ENCODE measurements at places on chromosomes 5 and 9.

- DNase-seq, result no peak
Measured at GRCh38 chr5:151642472-151643140, 44.1 kb downstream of the SPARC start.

- DNase-seq, result peak; percentile 82
Measured at GRCh38 chr5:168651648-168652047, 72.5 kb upstream of the PANK3 start.

GRCh38 chr5:15522187-15522520, 22.2 kb downstream of the FBXL7 start:
- no peak for DNase-seq

- no peak for DNase-seq
Measured at GRCh38 chr5:71939452-71940230, 167.6 kb upstream of the MAP1B start.

- peak; percentile 5 for DNase-seq
Measured at GRCh38 chr9:16960084-16960483, 89.6 kb upstream of the BNC2 start.

- DNase-seq, result no peak
Measured at GRCh38 chr9:87587356-87587745, 89.7 kb downstream of the DAPK1 start.

- DNase-seq, result no peak
Measured at GRCh38 chr5:176609724-176610434, at the start of gene GPRIN1. Gene GPRIN1, minus strand, starts transcription at chr5:176610156. Its CDS starts 10,322 bp downstream, at chr5:176599834.

DNA sequence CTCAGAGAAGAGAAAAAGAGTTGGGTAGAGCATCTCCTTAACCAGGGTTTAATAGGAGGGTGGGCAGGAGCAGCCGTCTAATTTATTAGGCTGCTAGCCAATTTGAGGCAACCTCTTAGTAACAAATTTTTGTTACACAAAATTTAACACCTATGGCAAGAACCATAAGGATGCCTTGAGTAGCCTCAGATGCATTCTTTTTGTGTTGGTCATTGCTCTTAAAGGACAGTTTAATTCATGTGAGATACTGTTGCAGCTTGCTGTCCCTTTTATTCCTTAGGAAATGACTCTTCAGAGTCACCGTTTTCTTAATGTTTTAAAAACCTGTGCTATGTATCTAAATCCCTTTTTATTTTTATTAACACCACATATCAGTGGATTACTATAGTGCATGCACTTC, 255.1 kb downstream of the MAST4 start:
- no peak for DNase-seq

- DNase-seq, result peak; percentile 33
Measured at GRCh38 chr9:127931092-127931881, 710 bp upstream of the PIP5KL1 start.

GRCh38 chr5:91898019-91898418, 514.9 kb upstream of the ARRDC3 start:
- DNase-seq, result no peak

DNA sequence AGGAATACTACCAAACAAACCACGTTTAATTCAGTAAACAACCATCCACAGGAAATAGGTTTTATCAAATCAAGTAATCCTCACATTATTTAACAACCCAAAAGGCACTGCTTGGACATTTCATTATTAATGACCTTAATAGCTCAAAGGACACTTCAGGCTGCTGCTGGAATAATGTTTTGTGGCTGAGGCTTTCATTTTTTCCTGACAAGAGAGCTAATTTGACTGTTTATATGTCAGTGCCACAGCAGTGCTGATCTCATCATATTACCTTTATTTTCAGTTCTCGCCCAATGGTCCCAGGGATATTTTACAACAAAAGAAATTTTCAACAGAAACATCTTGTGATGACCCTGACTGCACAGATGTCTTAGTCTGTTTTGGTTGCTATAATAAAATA, 589.8 kb upstream of the GRAMD2B start:
- DNase-seq, result no peak

- no peak for DNase-seq
Measured at GRCh38 chr5:56818450-56819037, 3.2 kb downstream of the MAP3K1 start.

GRCh38 chr5:113612060-113612496, 98.6 kb downstream of the YTHDC2 start:
- no peak for DNase-seq

- no peak for DNase-seq
Measured at GRCh38 chr5:65948115-65948747, 21.9 kb downstream of the ERBIN start.

DNA sequence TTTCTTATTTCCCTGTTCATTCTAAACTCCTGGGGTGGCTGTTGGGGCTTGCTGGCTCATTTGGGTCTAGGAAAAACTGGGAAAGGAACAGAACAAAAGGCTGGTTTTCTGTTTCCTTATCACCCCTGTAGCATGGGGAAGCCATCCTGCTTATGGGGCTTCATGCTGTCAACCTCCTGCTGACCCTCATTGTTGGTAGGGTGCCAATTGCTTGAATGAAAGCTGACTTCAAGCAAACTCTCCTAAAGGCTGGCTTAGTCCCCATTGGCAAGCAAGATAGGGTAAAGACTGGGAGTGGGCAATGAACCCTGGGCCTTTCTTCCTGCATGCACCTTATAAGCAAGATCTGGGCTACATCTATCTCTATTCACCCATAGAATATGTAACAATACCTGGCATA, 511.6 kb downstream of the DMAC1 start:
- DNase-seq, result no peak

DNA sequence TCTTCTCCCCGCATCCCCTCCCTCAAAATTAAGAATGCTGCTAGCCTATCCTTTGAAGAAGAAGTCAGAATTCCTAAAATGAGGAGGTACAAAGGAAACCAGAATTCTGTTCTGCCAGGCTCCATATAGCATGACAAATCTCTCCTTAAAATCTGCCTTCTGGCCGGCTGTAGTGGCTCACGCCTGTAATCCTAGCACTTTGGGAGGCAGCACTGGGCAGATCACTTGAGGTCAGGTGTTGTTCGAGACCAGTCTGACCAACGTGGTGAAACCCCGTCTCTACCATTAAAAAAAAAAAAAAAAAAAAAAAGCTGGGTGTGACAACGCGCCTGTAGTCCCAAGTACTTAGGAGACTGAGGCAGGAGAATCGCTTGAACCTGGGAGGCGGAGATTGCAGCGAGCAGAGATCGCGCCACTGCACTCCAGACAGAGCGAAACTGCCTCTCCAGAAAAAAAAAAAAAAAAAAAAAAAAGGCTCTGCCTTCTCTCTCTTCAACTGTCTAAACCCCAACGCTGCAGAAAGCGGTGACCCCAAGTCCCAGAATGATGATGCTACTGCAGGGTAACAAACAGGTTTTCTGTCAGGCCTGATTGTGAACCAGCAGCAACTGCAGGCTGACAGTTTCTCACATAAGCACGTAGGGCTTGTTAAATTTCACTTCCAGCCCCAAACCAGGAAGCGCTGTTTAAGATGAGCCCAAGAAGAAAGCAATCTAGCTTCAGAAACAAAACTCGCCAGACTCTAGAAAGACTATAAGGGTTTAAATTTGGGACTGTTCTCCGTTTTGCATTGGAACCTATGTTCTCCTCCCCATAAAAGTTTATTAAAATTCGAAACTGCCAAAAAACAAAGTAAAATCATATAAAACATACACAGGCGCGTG, 963 bp upstream of the CAST start:
- DNase-seq, result no peak

GRCh38 chr5:96638561-96638960, 23.6 kb upstream of the CAST start:
- no peak for DNase-seq

- no peak for DNase-seq
Measured at GRCh38 chr9:133877327-133877726, 114.8 kb downstream of the VAV2 start.

- peak; percentile 100 for DNase-seq
Measured at GRCh38 chr9:36101916-36102741, 34.4 kb upstream of the GLIPR2 start.

- no peak for DNase-seq
Measured at GRCh38 chr5:165157219-165157618, 1651.8 kb downstream of the MAT2B start.

- no peak for DNase-seq
Measured at GRCh38 chr5:76388236-76388635, 14.8 kb upstream of the IQGAP2 start.

- DNase-seq, result no peak
Measured at GRCh38 chr9:133811471-133811870, 73.3 kb upstream of the SARDH start.

GRCh38 chr9:96457266-96457665, 7.3 kb downstream of the HABP4 start:
- DNase-seq, result no peak

- no peak for DNase-seq
Measured at GRCh38 chr5:142311725-142312124, 13.1 kb downstream of the SPRY4 start.

- no peak for DNase-seq
Measured at GRCh38 chr5:129003232-129003631, 37.9 kb downstream of the SLC27A6 start.

DNA sequence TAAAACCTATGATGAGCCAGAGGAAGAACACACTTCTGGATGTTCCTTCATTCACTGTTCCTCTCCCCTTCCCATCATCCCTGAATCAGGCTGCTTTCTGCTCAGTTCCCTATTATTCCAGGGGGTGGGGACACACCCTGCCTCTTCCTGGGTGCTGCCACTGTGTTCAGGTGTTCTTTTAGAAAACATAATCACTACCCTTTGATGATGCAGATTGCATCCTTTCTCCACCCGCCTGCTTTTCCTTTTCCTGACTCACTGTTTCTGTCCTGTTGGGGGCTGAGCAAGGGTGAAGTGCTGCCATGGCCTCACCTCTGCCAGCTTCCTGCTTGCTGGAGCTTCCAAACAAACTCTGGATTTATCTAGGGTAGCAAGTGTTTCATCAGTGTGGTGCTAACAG, 331.9 kb upstream of the GRIA1 start:
- no peak for DNase-seq

- no peak for DNase-seq
Measured at GRCh38 chr9:126986506-126986951, 71.9 kb downstream of the RALGPS1 start.

GRCh38 chr5:145027286-145027685, 807.9 kb downstream of the PRELID2 start:
- DNase-seq, result no peak

DNA sequence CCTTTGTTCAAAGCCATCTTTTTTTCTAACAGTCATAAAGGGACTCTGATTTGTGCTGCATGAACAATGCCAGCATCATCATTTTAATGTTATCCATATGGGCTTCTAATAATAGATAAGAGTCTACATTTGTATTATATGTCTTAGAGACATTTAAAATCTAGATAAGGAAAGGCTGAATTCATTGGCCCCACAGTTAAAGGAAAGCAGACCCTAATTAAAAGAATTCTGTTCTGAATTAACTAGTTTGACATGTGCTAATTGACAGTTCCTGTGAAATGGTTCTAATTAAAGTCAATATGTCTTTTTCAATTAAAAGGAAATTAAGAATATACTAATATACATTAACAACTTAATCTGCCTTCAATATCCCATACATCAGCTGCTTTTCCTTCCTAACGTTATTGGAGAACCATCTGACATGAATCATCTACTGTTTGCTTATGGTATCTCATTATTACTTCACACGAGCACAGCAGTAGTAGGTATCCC, 104.7 kb downstream of the NR2F1-AS1 start:
- DNase-seq, result no peak

DNA sequence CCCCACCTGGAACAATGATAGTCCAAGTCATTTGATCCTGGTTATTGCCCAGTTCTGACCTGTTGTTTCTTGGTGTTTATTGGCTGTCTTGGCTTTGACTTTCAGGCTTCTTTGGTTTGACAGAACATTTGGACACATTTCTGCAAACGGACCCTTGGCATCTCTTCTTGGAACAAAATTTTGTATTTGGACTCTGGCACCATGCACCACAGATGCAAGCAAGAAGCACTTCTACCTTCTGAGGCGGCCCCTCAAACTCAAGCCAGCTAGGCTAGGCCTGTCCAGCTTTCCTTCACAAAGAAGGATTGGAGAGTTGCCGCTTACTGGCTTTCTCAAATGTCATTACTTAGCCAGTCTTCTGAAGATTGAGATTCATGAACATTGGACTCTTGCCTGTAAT, 23.1 kb upstream of the FGF10 start:
- DNase-seq, result no peak

DNA sequence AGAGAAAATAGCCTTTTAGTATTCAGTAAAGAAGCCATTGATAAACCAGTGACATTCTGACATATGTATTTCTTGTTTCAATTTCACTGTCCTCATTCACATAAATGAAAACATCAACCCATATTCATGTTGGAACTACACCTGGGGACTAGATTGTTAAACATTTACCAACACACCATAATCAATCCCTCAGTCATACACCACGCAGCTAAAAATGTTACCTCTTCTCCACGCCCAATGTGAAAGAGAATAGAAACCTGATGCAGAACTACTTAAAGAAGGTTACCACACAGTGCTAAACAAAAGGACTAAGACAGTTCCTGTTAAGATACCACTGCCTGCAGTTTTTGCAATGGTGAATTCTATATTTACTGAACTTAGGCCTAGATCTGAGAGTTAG, 518.9 kb downstream of the PRELID2 start:
- no peak for DNase-seq

- no peak for DNase-seq
Measured at GRCh38 chr9:135023088-135023785, 64.2 kb upstream of the OLFM1 start.

GRCh38 chr9:93031629-93032430, 26.7 kb upstream of the SUSD3 start:
- DNase-seq, result no peak

GRCh38 chr5:140986117-140986521, 19.8 kb downstream of the PCDHAC2 start:
- no peak for DNase-seq

DNA sequence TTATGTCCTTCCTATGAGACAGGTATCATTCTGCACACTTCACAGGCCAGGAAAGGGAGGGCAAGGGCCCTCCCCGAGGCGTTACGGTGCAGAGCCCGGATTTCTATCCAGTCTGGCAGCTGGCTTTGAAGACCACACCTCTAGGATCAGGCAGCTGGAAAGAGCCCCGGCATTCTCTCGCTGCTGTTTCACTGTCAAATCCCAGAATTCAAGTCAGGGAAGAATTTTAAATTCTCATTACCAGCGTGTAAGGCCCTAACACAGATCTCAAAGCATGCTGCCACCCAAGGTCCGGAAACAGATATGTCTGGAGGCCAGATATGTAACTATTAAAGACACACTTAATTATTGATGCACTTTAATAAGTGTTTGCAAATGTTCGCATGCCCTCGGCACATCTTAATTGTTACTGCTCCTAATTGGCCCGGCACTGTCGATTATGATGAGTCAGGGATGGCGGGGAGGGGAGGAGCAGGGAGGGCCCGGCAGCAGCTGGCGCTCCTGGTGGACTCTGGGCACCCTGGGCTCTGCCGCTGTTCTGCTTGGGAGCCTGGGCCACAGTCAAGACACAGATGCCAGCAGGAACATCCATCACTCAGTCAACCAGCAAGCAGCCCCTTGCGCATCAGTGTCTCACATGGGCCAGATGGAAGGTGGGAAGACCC, 76.3 kb upstream of the BARHL1 start:
- DNase-seq, result no peak

GRCh38 chr9:31629292-31629691, 755.2 kb upstream of the ACO1 start:
- no peak for DNase-seq

Measured in HS-5 (cell line).